CD4-positive, alpha-beta memory T cell (primary cell): ENCODE measurements at places on chromosomes 3 and 15.

DNA sequence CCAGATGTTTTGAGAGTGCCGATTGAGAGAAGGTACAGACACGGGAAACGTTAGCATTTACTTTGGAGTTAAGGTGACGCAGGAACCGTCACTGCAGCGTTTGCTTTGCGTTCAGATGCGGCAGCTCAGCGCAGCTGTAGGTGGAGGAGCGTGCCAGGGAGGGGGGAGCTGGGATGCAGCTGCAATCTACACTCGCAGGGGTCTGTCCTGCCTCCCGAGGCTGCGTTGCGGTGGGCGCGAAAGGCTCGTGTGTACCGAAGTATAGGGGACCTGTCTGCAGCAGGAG is 425 bp upstream of the FYTTD1 start:
- peak; percentile 82 for DNase-seq

DNA sequence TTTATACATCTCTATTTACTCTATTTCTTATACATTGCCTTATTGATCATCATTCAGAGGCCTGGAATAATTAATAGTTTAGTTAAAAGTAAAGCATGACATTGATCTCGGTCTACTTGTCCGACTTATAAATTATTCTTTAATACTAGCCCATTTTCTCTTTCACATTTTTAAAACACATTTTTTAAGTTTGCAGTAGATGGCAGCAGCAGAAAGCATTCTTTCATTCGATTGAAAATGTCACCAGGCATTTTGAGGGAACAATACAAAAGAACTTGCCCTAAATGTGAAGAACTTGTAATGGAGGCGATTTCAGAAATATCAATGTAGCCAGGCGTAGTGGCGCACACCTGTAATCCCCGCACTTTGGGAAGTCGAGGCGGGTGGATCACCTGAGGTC is 15.5 kb upstream of the MAP3K13 start:
- no peak for DNase-seq

DNA sequence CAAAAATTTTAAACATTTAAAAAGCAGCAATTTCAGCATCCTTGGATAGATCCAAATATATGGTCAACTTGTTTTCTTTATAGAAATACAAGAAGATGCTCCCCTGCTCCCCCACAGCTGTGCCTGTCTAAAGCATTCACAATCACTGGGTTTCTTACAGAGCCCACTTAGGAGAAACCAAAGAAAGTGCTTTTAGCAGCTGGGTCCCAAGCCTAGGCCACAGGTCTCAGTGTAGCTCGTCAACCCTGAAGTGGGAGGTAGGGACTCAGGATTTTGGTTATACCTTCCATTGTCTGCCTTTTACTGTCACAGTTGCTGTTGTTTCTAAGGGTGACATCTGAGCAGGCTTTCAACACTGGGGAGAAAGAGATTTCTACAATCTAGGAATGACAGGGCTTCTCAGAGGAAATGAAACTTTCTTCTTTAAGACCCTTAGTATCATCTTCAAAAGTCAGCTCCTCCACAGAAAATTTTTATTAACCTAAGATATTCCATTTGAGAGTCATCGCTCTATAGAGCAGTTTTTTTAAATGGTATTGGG is 199.3 kb upstream of the CMC1 start:
- no peak for DNase-seq

DNA sequence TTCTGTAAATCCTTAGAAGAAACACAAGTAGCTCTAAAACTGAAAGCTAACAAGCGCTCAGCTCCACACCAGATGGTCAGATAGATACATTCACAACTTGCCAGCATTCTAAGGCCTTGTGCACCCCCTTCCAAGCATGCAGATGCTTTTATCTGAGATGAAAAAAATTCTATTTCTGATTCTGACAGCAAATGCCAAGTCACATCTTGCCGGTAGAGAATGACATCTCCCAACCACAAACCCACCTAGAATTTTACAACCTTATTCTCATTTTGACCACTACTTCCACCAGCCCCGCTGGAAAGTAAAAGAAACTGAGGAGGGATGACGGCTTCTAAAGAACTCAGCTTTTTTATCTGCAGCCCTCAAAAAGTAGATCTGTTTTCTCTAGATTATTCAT is 57.7 kb downstream of the SUMF1 start:
- DNase-seq: no peak

- DNase-seq: no peak
Observed at GRCh38 chr3:186824430-186825139, 17.9 kb upstream of the ADIPOQ start.

DNA sequence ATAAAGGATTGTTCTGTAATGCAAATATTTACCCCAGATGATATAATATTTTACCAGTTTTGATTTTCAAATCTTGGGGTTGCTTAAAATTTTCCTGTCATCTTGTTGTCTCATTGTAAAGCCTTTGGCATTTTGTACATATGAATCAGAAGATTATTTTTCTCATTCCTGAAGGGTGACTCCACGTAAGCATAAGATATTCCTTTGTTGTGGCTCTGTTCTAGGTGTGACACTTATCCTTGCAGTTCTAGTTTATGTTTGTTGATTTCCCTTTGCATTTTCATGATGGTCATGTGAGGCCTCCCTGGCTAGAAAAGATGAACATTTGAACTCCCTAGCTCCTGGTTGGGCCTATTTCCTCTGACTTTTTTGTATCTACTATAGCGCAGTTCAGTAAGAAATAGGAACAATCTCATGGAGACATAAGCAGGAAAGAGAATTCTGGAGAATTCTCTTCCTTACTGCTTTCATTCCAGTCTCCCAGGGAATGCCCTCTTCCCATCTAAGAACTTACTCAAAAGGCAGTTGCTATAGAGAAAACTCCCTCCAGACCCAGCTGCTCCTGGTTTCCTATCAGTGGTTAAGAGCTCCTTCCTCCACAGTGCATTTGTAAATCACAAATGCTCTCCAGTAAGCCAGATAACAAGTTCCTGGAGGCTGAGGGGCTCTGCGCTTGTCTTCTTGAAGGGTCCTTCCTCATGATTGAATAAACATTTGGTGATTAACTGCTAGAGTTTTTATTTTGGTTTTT is 124.7 kb downstream of the WNT5A start:
- no peak for DNase-seq

DNA sequence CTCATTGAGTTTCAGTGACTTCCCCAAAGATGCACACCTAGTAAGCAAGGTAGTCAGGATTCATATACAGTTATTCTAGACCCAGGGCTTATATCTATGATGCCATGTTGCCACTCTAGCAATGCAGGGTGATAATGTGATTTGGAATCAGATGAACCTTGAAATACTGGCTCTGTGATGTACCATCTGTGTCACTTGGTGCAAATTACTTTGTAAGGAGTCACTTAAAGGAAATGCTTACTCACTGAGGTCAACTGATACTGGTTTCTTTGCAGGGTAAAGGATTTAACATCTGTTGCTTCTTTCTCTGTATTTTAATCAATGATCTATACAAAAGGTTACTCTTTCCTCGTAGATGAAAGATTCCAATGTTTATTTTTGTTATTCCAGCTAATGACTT is 10.8 kb downstream of the ASB14 start:
- no peak for DNase-seq

DNA sequence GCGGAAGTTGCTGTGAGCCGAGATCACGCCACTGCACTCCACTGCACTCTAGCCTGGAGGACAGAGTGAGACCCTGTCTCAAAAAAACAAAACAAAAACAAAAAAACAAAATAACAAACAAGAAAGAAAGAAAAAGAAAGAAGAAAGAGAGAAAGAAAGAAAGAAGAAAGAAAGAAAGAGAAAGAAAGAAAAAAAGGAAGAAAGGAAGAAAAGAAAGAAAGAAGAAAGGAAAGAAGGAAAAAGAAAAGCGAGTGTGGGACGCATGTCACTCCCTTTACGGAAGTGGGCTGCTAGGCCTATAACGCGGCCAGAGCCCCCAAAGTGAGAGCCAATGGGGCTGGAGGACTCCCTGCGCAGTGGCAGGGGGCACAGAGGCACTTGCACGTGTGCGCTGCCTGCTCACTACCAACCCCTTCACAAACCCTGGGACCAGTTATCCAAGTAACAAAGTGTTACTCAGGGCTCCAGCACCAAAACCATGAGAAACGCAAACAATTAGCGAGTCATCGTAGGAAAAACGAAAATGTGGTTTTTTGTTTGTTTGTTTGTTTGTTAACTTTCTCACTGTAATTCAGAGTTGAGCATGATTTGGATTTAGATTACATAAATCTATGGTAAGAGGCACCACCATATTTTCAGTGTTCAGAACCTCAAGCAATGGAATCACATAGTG is 40.8 kb upstream of the ATP1B3 start:
- DNase-seq: no peak

- DNase-seq: no peak
Observed at GRCh38 chr3:50276762-50277101, 2.2 kb upstream of the LSMEM2 start.

DNA sequence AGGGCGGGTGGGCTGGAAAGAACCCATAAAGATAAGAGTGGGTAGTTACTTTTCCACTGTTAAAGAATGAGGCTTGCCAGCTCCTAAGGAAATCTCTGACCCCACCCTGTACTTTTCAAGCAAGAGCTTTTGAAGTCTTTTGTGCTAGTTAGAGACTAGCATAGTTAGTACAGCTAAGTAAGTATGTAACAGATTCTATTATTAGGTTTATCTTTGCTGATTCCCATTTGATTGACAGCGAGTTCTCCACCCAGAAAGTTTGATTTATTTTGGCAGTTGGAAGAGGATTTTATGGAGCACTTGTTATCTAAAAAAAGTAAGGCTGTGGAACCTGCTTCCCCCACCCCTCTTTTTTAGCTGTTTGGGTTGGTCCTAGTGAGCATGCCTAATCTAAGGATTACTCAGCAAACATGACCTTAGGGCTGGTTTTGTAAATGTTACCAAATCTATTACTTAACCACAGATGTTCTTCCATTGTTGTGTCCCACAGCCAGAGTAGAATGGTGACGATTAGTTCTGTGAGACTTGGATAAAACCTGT is 57.6 kb downstream of the FNDC3B start:
- no peak for DNase-seq

DNA sequence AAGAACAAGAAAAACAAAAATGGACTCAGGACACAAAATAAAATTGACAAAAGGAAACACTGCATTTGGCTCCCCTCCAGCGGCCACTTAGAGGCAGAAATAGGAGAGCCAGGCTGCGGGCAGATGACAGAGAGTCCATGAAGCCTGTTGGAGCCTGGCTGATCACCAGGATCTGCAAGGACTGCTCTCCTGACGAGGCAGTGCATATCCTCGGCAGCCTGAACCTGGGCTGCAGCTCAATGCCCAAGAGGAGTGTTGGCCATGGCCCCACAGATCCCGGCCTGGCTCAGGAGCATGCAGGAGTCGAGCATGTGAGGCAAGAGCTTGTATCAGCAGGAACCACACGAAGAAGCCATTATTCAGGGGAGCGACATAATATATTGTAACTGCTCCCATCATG is 199.8 kb downstream of the STT3B start:
- no peak for DNase-seq

DNA sequence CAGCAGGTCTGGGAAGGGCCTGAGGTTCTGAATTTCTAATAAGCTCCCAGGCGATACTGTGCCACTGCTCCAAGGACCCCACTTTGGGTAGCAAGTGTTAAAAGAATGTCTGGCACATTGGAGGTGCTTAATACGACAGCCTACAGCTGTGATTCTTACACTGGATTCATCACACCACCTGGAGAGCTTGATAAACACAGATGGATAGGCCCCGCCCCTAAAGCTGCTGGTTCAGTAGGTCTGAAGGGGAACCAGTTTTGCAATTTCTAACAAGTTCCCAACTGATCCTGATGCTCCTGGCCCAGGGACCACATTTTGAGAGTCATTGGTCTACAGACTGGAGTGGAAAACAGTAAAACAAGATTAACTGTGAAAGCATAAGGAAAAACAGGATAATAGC is 124.8 kb upstream of the ST8SIA2 start:
- no peak for DNase-seq

DNA sequence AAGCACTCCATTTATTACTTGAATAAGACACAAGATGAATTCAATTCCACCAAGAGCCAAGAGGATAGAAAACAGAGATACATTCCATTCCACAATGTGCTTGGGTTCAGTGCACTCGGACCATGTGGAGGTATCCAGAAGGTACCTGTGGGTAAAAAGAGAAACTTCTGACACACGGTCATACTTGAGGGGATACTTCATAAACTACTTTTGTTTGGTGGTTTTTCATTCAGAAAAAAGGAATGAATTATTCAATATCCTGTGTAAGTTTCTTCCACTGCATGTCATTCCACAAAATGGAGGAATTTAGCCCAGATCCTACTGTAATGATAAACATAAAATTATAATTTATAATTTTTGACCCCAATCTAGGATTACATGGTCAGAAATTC is 5.7 kb downstream of the TM4SF1 start:
- no peak for DNase-seq

- no peak for DNase-seq
Observed at GRCh38 chr3:18153571-18154173, 271.5 kb downstream of the SATB1 start.

DNA sequence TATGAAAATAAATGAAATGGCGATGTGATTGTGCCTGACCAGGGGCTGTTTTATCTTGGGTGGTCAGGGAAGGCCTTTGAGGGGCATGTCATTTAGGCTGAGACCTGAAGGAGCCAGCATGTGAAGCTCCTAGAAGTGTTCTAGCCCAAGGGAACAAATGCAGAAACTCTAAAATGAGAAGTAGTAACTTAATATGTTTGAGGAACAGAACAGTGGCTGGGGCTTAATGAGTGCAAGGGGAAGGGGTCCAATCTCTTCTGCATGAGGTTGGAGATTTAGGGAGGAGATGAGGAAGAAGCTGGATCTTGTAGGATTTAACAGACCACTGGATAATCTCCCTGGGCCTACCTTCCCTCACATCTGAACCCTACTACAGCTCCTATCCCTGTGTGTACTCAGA is 110.5 kb downstream of the AKAP13 start:
- DNase-seq: no peak

GRCh38 chr15:46420990-46421389 is 786.2 kb downstream of the SQOR start:
- no peak for DNase-seq

- DNase-seq: no peak
Observed at GRCh38 chr3:195040773-195041520, 230.0 kb downstream of the XXYLT1 start.

DNA sequence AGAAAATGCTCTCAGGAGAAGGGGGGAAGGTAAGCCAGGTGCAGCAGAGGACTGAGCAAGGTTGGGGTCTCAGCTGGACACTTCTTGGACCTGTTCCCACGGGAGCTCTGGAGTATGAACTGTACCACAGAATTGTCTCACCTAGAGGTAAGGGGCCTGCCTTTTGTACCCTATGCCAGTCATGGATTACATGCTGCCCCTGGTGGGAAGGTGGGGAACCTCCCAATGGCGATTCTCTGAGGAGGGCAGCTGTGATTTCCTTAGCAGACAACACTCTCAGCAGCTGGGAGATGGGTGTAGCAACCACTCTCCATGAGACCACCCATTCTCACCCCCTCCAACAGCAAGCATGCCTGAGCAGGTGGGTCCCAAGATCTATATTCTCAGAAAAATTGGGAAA is 329.4 kb upstream of the CTNNB1 start:
- no peak for DNase-seq

- DNase-seq: no peak
Observed at GRCh38 chr3:160012108-160012507, 23.5 kb downstream of the IL12A start.

- no peak for DNase-seq
Observed at GRCh38 chr15:90915808-90916440, 12.8 kb downstream of the MAN2A2 start.

- no peak for DNase-seq
Observed at GRCh38 chr15:34759347-34759746, 4.5 kb upstream of the GJD2 start.

GRCh38 chr15:51371266-51371665 is 29.8 kb downstream of the GLDN start:
- DNase-seq: no peak
